ENCODE measurements at places on chromosomes 5 and 9.

DNA sequence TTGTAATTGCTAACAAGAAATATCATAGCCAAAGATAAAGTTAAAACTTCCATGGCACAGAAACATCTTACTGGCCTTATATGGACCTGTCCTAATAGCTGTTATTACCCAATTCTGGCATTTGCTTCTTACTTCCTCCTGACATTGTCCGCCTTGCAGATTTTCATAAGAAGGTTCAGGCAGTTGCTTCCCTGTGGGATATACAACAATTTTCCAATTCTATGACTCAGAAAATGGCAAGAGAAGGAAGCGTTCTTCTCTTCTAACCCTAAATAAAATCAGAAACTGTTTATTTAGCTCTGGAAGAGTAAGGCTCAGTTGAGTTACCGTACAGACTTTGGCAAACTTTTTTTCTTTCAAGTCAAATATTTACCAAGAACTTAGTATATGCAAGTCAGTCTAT lies 1.7 kb downstream of the PRKAA1 start:
- no peak for DNase-seq

- DNase-seq: no peak
Measured at GRCh38 chr5:178542455-178542854, 47.7 kb downstream of the COL23A1 start.

DNA sequence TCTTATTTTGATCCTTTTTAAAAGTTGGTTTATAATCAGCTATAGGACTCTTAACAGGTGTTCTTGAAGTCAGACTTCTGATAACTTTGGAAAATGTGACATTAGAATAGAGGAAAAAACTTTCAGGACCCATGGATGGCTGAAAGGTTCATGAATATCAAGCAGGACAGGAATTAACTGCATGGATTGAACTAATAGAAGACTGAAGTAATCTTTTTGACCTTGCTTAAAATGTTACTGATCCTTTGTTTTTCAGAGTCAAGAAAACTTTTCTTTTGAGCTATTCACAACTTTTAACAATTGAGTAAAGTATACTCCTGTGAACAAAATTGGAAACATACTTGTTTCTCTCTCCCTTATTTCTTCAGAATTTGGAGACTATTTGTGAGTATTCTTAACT lies 79.2 kb downstream of the PLK2 start:
- no peak for DNase-seq

- no peak for DNase-seq
Measured at GRCh38 chr9:124386201-124386600, 29.0 kb downstream of the PSMB7 start.

- no peak for DNase-seq
Measured at GRCh38 chr9:114583371-114584155, 4.0 kb upstream of the ATP6V1G1 start.

GRCh38 chr5:122896598-122897282 lies 51.3 kb downstream of the SNX24 start:
- no peak for DNase-seq

- DNase-seq: no peak
Measured at GRCh38 chr9:121972501-121972981, 120.6 kb downstream of the TTLL11 start.

GRCh38 chr9:90720621-90721265 lies 78.1 kb upstream of the DIRAS2 start:
- no peak for DNase-seq

- DNase-seq: no peak
Measured at GRCh38 chr5:175894793-175895192, 23.4 kb downstream of the CPLX2 start.

GRCh38 chr5:143648696-143649095 lies 163.3 kb upstream of the HMHB1 start:
- DNase-seq: no peak

- DNase-seq: no peak
Measured at GRCh38 chr5:167966979-167967378, 324.5 kb upstream of the WWC1 start.

GRCh38 chr9:33676746-33677505 lies 118.4 kb upstream of the PRSS3 start:
- peak; percentile 6 for DNase-seq

- peak; percentile 11 for DNase-seq
Measured at GRCh38 chr9:123339666-123340510, 16.1 kb upstream of the CRB2 start.

GRCh38 chr5:68067291-68067690 lies 148.3 kb upstream of the PIK3R1 start:
- DNase-seq: no peak

DNA sequence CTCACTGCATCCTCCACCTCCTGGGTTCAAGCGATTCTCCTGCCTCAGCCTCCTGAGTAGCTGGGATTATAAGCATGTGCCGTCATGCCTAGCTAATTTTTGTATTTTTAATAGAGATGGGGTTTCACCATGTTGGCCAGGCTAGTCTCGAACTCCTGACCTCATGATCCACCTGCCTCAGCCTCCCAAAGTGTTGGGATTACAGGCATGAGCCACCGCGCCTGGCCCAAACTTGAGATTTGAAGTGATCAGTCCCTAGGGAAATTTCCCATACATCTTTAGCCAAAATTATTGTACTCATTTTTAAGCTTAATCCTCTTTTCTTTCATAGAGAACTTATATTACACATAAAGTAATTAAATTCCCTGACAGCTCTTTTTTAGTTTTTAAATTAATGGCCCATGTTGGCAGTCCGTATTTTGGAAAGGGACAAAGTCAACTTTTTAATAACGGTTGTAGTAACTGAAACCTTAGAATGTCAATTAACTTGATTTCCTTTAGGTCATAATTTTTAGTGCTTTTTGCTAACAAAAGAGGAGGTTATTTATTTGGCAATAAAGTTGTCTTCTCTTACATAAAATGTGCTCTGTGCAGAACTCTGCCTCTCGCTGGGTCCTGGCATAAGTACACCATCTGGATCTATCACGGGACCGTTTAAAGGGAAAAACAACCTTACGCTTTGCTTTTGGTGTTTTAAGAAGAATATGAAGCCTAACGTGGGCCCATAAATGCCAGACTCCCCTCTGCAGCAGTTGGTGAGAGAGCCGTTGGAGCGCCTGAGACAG lies 142.3 kb upstream of the OTULINL start:
- no peak for DNase-seq

DNA sequence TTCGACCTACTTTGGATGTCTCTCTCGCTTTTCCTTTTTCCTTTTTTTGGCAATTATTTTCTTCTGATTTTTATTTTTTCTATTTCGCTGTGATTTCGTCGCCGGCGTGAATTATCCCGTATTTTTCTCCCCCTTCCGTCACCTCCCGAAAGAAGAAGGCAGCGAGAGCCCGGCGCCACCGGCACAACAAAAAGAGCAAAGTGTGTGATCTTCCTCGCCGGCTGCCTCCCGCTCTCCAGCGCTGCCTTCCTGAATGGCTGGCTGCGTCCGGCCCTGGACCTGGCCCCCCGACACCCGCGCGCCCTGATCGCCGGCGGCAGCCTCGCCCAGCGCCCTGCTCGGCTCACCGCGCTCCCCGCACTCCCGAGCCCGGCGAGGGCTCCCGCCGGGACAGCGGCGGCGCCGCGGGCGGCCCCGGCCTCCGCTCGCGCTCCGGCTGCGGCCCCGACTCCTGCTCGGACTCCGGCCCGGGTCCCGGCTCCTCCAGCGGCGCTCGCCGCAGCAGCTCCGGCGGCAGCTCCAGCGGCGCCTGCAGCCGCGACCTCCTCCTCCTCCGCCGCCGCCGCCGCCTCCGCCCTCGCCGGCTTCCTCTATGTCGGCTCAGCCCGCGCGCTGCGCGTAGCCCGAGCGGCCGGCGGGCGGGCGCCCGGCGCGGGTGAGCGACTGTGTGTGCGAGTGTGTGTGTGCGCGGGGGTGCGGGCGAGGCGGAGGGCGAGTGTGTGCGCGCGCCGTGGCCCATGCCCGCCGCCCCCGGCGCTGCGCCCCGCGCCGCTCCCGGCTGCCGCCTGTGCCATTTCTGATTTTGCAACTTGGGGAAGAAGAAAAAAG lies 960 bp downstream of the NR2F1 start:
- DNase-seq: no peak

DNA sequence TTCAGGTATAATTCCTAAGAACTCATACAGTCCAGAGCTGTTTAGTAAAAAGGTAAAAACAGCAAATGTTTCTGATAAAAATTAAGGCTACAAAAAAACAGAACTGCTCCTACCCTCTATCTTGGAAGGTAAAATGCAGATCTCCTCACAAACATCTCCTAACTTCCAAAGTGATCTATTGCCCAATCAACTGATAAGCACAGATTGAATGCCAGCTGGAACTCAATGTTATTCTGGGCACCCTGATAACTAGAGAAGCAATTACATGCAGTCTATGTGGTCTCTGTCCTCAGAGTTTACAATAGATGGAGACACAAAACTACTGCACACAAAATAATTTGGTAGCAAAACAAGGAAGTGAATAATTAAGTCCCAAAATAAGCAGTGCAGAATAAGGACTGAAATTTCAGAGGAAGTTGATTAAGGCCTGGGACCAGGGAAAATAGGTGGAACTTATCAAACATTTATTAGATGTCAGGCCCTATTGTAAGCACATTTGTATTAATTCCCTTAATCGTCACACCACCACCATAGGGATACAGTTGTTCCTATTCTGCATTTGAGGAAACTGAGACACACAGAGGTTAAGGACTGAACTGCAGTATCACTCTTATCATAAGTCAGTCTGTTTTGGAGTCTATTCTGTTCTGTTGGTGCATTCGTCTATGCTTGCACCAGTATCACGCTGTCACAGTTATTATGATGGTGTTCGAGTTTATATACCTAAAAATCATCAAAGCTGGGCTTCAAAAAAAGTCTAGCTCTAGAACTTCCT lies 102.2 kb upstream of the TARS1 start:
- no peak for DNase-seq

GRCh38 chr5:93141969-93142368 lies 439.1 kb downstream of the NR2F1-AS1 start:
- no peak for DNase-seq

- DNase-seq: no peak
Measured at GRCh38 chr9:4223312-4223833, 76.5 kb downstream of the GLIS3 start.

DNA sequence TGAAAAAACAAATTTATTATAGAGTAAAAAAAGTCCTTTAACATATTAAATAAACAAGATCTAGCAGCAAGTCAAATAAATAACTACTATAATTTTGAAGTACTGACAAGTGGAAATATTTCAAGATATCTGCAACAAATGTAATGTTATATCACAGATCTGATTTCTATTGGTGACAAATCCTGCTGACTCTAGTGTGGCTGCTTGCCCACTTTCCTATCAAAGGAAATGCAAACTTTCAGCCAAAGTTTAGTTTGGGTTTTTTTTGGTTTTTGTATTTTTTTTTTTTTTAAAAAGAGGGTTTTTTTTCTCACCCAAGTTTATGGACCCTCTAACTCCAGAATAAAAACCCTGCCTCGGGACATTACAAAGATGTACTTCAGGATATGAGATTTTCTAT lies 12.9 kb downstream of the ADRA1B start:
- no peak for DNase-seq

- no peak for DNase-seq
Measured at GRCh38 chr5:100406640-100407039, 128.5 kb upstream of the FAM174A start.

GRCh38 chr9:133540698-133541025 lies 6.2 kb downstream of the ADAMTSL2 start:
- DNase-seq: no peak

DNA sequence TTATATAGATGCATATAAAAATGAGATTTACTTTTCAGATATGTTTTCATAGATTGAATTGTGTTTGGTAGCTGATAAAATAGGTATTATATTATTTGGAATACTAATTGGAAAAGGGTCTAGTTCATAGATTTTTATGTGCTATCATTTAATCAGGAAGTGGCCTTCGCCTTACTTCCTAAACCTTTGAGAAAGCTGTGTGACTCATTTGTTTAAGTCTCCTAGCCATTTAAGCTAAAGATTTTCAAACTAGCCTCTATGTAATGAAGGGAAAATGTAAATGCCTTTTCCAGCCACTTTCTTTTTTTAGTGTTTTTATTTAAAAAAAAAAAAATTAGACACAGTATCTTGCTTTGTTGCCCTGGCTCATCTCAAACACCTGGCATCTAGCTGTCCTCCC lies 97.5 kb downstream of the DMXL1 start:
- no peak for DNase-seq

- DNase-seq: no peak
Measured at GRCh38 chr9:83959061-83959460, 21.0 kb downstream of the HNRNPK start.

DNA sequence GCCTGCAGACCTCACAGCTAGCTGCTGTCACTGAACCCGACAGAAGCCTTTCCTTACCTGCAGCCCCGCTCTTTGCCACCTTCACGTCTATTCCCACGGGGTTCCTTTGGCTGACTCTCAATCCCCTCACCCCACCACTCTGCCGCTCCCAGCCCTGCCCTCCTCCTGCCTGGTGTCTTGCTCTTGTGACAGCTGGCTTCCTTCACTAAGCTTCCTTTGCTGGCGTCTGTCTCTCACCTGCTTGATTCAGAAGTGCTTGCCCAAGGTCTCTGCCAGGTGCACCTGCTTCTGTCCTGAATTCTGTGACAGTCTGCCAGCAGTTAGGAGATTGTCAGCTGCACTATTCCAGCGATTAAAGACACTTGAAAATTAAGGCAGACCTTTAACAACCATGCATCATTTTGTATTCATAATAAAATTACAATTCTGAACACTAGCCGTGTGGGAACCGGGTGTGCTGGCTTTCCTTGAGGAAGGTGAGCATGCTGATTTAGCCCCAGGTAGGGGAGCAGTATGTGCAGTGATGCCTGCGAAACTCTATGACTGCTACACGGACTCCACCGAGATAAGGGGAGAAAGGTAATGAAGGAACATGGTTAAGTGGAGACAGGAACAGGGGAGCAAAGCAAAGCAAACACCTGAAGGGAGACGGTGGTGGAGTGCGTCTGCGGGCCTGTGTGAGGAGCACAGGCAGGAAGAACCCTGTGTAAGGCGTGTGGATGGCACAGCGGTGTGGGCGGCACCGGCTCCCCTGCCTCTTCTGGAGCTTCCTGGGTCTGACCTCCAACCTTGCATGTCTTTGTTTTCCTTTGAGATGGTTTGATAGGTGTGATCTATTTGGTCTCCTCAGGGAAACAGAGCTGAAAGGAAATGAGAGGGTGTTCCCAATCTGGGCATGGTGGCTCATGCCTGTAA lies 80.1 kb upstream of the CACNA1B start:
- no peak for DNase-seq

DNA sequence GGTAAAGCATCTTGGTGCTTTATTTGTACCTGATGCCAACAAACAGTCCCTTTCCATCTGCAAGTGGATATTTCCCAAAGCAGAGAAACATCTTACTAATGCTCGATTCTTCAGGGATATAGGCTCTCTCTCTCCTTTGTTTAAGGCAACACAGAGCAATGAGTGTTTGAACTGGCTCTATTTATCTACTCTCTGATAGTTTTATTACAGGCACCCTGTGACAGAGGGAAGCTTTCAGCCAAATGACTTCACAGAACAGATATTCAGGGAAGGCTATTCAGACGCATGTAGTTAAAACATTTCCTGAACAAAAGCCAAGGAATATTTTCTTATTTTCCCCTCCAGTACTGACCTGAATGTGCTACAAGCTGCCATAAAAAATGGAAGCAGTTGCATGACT lies 141.8 kb downstream of the YIPF5 start:
- DNase-seq: no peak

Measured in stimulated activated CD8-positive, alpha-beta memory T cell treated with anti-CD3 and anti-CD28 coated beads, Interleukin-15, amount 100 ng/mL, for 24 hours (primary cell).